Stimulated activated CD8-positive, alpha-beta memory T cell treated with anti-CD3 and anti-CD28 coated beads, Interleukin-7, amount 100 ng/mL, for 1 hour (primary cell): ENCODE measurements at places on chromosomes 2 and 18.

DNA sequence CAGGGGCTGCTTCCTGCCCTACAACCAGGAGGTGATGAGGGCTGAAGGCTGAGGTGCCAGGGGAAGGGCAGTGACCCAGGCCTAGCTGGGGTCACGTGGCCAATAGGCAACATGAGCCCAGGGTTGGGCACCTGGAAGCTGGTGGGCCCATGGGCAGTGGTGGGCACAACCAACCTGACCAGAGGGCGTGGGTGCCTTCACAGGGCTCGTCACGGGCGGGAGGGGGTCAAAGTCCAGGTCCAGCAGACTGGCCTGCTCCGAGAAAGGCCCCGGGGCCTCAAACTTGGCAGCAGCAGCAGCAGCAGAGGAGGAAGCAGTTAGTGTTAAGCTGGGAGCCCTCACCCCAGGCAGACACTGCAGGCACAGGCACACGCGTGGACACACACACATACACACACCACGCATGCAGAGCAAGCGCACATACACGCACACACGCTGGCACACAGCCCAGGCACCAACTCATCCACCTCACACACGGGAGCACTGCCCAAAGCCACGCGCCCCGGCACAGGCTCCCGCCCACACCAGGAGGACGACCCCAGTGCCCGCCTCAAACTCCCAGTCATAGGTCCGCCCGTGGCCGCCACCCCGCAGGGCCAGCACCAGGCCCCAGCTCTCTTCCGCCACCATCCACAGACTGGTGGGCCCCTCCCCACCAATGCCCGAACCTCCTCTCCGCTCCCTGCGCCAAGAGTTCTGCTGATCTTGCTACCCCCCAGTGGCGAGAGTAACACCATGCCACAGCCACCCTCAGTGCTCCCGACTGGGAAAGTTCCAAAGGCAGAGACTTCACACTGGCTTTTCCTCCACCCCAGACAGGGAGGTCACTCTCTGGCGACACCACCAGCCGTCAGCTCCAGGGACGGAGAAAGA lies 53.0 kb downstream of the BIN1 start:
- no peak for DNase-seq

- DNase-seq = no peak
These were observed 385.7 kb downstream of the STK39 start for GRCh38 chr2:167861574-167862193.

GRCh38 chr2:241808051-241808720 lies 807 bp upstream of the NEU4 start:
- DNase-seq = no peak

DNA sequence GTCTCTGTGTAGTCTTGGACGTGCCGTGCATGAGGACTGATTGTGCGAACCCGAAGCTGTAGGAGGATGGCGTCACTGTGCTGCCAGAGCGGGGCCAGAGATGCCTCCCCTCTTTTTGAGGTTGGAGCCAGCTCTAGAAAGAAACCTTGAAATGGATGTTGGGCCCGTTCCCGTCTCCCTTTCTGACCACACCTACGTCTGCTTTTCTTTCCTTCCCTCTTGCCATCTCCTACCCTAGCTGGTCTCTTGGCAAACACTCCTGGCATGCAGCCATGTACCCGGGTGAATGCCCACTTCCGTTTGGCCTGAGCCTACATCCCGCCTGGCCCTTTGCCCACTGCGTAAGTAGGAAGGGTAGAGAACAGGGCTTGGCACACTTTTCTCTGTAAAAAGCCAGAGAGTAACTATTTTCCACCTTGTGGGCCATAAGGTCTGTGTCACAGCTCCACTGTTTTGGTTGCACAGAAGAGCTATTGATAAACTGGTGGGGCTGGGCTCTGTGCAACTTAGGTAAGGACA lies 37.4 kb downstream of the SH3BP4 start:
- no peak for DNase-seq

- no peak for DNase-seq
These were observed 146.0 kb upstream of the SH3BP4 start for GRCh38 chr2:234805836-234806235.

DNA sequence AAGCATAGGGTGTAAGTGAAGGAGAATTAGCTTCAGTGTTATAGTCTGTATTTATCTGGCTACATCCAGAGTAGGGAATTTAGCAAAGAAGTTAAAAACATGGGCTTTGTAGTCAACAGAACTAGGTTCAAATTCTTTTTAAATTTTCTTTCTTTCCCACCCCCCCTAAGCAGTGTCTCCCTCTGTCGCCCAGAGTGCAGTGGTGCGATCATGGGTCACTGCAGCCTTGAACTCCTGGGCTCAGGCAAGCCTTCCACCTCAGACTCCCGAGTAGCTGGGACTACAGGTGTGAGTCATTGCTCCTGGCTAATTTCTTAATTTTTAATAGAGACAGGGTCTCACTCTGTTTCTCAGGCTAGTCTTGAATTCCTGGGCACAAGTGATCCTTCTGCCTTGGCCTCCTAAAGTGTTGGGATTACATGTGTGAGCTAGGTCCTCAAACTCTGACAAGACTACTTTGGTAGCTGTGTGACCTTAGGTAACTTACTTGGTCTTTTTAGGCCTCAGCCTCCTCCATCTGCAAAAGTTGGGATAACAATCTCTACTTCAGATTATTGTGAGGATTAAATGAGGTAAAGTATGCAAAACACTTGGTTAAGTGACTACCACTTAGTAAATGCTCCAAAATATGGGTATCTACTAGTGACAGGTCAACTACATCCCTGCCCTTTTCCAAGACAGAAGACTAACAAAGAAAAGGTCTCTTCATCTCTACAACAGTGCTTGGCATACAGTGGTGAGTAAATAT lies 17.8 kb downstream of the DOK1 start:
- DNase-seq = no peak

DNA sequence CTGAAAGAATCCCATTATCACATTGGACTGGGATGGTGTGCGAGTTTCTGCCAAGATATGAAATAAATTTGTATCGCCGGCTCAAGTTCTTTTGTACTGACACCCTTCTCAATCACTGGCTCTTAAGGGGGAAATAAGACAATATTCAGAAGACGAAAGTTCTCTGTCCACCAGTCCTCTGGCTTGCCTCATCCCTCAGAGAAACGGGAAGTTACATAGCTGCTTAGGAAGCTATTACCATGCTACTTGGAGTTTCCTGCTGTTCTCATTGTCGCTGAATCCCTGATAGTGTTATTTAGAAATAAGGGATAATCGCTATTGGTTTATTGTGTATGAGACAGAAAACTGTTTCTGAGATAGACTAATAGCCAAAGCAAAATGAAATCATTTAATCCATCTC lies 205.0 kb upstream of the ZNF521 start:
- DNase-seq = no peak
